ENCODE measurements at places on chromosomes 5 and 9.

DNA sequence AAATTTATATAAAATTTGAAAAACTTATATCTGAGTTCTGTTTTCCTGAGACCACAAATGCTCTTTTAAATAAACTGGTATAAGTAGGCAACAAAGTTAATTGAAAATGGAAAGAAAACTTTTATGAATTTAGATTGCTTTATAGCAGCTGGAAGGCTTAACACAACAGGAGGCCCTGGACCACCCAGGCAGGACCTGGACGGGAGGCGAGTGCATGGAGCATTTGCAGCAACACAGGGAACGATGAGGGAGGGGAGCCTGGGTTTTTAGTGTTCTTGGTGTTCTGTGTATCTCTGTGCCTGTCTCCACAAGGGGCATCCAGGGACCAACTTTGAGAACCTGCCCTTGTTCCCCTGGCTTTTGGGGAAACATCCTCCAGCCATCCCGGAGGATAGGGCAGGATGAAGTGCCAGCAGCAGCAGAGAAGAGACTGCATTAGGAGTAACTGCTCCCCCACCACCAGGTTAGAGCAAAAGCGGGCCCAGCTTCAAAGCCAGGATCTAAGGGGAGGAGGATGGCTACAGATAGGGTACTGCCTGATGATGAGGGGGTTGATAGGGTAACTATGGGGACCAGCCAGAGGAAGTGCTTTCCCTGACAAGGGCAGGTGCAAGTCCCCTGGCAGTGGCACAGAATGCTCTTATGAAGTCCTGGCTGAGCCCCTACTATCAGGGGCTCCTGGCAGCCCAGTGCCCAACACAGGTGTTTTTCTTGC lies 6.7 kb upstream of the SPATA31E1 start:
- DNase-seq = no peak

DNA sequence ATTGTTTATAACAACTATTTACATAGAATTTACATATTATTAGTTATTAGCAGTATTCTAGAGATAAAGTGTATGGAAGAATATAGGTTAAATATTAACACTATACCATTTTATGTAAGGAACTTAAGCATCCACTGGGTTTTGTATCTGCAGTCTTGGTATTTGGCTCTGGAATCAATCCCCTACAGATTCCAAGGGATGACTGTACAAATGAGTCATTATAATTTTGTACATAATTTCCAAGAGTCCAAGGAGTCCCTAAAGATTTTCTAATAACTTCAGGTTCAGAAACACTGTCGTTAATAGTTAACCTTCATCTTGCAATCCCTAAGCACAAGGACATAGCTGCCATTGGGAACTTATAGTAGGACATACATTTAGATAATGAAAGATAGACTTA lies 254.8 kb upstream of the PDE4D start:
- DNase-seq = no peak

- no peak for DNase-seq
These were observed 111.1 kb downstream of the PSD2 start for GRCh38 chr5:139906661-139907060.

DNA sequence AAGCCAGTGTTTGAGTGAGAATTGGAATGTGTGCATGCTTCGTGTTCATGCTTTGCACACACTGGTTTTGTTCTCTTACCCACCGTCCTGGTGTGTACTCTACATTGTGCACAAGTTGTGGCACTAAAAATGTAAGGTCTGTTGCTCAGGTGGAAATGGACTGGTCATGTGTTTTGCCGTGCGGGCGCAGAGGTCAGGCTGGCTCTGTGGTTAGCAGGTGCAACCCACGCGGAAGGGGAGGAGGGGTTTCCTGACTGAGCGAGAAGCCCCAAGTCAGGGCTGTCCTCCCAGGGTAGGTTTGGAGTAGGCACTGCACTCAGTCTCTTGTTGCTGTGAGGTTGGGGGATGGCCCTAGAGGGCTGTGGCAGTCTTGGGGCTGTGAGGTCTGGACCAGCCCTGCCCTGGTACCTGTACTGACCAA lies 86.6 kb downstream of the EHMT1 start:
- no peak for DNase-seq

DNA sequence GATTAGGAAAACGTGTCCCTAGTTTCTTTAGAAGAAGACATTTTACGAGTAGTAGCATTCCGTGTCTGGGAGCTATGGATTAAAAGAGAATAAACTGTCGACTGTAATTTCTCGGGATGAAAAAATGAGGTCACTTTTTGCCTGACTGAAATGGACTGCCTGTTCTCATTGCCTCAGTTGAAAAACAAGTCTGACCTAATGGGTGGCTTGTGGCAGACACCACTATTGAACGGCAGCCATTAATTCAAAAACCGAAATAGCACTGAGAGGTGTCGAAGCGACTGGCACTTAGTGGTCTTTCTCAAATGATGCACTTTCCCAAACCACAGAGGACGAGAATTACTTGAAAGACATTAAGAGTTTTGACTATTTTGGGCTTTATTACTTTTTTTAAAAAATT lies 35.4 kb downstream of the OSTF1 start:
- DNase-seq = no peak

DNA sequence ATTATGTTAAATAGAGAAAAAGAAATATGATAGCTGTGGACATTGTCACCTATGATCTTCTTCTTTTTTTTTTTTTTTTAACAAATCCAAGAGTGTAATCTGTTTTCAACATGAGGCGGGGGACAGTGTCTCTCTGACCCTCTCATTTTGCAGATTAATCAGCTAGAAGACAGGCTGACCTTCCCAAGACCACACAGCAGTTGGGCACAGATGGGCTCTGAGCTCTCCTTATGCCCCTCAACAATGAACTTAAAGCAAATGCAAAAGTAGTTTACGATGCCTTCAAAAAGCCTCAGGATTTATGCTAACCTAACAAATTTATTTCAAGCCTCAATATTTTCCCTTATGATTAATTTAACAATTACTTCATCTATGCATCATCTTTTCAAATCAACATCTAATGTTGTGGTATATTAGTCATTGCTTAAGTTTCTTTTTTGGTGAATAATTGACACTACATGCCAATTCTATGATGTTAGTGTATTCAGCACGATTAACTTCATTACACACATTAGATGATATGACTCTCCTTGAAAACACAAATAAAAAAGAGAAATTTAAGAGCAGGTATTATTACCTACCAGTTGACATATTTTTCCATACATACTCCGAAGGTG lies 7.4 kb downstream of the NFIL3 start:
- DNase-seq = no peak

- DNase-seq = no peak
These were observed 469.2 kb upstream of the ZNF608 start for GRCh38 chr5:125215593-125215992.

- no peak for DNase-seq
These were observed 71.6 kb downstream of the CFAP90 start for GRCh38 chr5:7779019-7780005.

DNA sequence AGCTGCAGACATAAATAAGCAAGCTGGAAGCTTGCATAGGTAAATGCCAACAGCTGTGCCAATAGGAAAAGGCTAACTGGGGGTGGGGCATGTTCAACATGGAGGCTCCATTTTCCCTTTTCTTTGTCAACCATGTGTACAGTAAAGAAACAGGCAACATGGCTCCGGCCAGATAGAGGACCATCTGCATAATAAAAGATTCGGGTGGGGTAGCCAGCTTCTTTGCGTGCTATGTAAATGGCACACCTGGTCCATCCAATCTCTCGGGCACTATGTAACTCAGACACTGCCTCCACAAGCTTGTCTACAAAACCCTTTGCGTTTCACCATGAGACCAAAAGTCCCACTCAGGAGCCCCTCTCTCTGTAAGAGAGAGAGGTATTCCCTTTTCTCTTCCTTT lies 41.7 kb upstream of the DENND4C start:
- DNase-seq = no peak

GRCh38 chr5:16885635-16886365 lies 50.3 kb downstream of the MYO10 start:
- DNase-seq = no peak
